ENCODE measurements at places on chromosomes 4 and X. TPM values are rescaled to one million over a fixed set of nuclear protein-coding genes. Genes with fewer than 3 reads are reported as not detected.

QDPR gene
- total RNA-seq, result 56.5 TPM

TENM3 gene
- not detected for total RNA-seq

ANXA10 gene
- total RNA-seq, result not detected

ZFP42 gene
- total RNA-seq, result not detected

STBD1 gene
- 0.20 TPM for total RNA-seq

ALB gene
- total RNA-seq, result not detected

BEX5 gene
- 4.5 TPM for total RNA-seq

CT45A2 gene
- not detected for total RNA-seq

- DNase-seq, result no peak
These were observed 252.6 kb downstream of the CBR4 start for GRCh38 chr4:168757500-168757899.

DNA sequence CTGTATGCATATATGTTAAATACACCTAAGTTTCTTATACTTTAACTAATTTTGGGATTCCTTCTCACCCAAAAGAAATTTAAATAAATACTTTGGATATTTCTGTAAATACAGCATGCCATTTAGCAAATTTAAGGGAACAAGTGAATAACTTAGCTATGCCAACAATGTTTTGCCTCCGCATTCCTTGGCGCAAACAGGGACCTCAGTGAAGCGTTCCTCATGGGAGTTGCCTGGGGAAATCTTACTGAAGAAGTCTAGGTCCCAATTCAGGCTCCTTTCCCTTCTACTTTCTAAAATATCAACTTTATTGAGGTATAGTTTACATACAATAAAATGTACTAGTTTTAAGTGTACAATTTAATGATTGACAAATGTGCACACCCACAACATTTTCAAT, 25.0 kb downstream of the COL4A5 start:
- no peak for DNase-seq

GRCh38 chrX:16592194-16592770, 57.7 kb upstream of the S100G start:
- no peak for DNase-seq

GRCh38 chrX:4905576-4905975, 1192.1 kb upstream of the PRKX start:
- DNase-seq, result no peak

DNA sequence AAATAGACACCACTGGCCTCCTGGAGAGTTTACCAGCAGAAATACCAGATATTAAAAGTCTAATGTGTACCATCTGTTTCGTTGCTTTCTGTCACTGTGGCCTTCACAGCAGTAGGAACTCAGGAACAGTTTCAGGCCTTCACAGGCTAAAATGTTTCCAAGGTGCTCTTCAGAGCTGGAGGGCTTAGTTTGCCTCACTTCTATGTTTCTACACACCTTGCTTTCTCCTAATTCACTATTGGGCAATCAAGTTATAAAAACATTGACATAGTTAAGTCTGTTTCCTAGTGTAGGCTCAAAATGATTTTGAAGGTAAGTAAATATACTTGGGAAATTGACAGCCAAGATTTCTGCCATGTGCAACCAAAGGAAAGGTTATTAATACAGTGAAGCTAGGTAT, 258.6 kb downstream of the TEX13A start:
- no peak for DNase-seq

- DNase-seq, result no peak
These were observed 5.2 kb downstream of the TKTL1 start for GRCh38 chrX:154300816-154301215.

DNA sequence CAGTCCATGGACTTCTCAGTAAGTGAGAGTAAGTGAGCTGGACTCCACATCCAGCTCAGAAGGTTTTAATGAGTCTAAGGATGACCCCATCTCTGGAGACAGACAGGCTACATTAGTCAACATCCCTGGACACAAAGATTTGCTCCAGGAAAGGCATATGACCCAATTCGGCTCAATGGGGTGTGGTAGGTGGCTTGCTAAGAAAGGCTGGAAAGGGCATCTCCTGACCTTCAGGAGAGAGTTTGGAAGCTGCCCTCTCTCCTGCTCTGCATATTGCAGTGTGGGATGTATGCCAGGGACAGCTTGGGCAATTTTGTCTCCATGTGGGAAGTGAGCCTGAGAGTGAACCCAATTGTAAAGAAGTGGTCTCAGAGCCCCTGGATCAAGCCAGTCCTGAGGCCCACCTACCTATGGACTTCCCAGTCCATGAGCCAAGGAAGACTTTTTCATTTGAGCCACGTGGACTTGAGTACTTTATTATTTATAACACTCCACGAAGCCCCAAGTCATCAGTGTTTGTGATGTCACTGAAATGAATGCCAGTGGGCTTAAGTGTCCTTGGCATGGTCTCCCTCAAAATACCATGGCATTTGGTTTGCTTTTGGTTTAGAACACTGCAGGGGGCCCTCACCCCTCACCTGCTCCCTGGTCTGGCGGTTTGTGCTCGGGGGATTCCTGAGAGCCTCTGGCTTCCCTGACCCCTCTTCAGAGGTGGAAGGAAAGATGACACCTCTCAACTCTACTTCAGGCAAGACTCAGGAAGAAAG, 10.4 kb upstream of the ABLIM2 start:
- DNase-seq, result no peak

GRCh38 chr4:182068920-182069319, 174.3 kb upstream of the TENM3 start:
- no peak for DNase-seq

- DNase-seq, result no peak
These were observed 12.9 kb upstream of the NUDT9 start for GRCh38 chr4:87409420-87409939.

- no peak for DNase-seq
These were observed 108.0 kb downstream of the KDR start for GRCh38 chr4:55017406-55017805.

GRCh38 chr4:12421364-12421763, 992.7 kb upstream of the HS3ST1 start:
- no peak for DNase-seq

GRCh38 chr4:166846939-166847338, 387.4 kb downstream of the SPOCK3 start:
- DNase-seq, result no peak

DNA sequence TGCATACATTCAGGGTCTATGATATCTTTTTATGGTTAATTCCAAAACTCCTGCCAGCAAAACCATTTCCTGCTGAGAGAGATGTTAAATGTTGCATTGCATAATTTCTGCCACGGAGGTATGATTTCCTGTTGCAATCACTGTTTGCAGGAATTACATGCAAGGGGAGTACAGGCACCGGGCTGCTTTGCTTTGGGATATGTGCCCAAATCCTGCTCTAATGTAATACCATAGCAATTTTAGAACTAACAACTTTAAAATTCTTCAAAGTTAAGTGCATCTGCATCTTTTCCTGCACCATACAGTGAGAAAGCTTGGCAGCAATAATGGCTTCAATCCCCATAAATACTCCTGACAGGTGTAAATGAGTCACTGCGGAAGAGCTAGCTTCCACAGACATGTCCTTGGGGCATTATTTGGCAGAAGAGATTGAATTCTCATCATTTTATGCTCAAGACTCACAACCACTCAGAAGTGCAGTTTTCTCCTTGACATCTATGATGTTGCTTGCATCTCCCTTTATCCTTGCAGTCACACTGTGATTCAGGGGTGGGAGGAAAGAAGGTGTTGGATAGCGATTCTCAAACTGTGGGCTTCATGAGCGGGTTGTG, 29.6 kb downstream of the TRIM2 start:
- no peak for DNase-seq

DNA sequence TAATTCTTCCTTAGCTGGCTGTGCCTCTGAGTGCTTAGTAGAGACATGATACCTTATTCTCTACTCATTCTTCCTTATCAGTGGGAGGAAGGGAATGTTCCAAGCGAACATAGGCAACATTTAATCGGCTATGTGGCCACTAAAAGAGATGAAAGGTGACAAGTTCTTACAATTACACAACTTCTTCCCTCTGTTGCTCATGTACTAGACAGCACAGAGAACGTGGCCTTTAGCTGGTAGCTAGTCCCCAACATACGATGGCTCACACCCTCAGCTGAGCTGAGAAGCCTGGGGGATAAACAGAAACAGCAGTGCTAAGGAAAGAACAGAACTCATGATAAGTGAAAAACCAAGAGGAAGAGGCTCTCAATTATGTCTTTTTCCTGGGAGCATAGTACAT, 52.2 kb downstream of the APOO start:
- no peak for DNase-seq

DNA sequence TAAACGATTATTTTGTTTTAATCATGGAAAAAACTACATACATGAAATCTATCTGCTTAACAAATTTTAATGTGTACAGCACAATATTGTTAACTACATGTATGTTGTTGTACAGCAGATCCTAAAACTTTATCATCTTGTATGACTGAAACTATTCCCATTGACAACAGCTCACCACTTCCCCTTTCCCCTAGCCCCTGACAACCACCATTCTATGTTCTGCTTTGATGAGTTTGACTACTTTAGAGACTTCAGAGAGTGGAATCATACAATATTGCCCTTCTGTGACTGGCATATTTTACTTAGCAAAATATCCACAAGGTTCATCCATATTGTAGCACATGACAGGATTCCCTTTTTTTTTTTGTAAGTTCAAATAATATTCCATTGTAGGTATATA, 185.9 kb downstream of the CFAP299 start:
- no peak for DNase-seq

GRCh38 chr4:22070256-22070655, 121.7 kb upstream of the KCNIP4 start:
- no peak for DNase-seq

DNA sequence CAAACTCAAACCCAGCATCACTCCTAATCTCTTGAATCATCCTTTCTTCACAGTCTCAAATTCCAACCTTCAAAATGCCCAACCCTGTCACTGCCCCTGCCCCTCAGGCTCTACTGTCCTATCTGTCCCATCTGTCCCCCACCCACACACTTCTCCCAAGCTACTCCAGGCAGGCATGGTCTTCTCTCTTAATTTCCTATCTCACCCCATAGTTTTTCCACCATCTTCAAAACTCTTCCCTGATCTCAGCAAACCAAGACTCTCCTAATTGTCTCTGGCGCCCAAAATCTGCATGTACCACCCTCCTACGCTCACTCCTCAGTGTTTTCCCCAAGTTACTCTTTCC, 644 bp downstream of the LAMP2 start:
- no peak for DNase-seq

GRCh38 chrX:153793291-153793690, 884 bp downstream of the IDH3G start:
- DNase-seq, result no peak

GRCh38 chr4:139295942-139296299, 5.4 kb upstream of the NAA15 start:
- DNase-seq, result no peak

DNA sequence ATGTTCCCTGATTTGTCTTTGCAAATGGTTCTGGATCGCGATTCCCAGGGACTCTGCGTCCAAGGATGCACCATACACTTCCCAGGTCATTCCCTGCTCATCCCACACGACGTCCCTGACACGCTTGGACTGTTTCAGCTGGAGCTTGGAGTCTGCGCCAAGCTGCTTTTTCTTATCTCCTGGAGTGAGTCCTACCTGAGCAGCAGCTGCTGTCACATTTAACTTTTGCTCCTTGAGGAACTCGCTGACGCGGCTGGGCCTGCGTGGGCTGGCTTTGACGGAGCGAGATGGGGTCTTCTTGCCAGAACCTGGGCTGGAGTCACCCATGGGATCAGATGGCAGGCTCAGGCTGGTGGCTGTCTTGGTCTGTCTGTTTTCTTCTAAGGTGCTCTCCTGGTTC, 59.6 kb downstream of the GPRIN3 start:
- DNase-seq, result no peak
